Panc1 (cell line): ENCODE measurements at places on chromosomes 12 and 14. TPM values are rescaled to one million over a fixed set of nuclear protein-coding genes. Genes with fewer than 3 reads are reported as not detected.

The HOXC10 gene
- total RNA-seq = 154 TPM

The AKAP3 gene
- 0.26 TPM for total RNA-seq

The CLEC2A gene
- not detected for total RNA-seq

The SNW1 gene
- 67.0 TPM for total RNA-seq

The KRR1 gene
- total RNA-seq = 161 TPM

DNA sequence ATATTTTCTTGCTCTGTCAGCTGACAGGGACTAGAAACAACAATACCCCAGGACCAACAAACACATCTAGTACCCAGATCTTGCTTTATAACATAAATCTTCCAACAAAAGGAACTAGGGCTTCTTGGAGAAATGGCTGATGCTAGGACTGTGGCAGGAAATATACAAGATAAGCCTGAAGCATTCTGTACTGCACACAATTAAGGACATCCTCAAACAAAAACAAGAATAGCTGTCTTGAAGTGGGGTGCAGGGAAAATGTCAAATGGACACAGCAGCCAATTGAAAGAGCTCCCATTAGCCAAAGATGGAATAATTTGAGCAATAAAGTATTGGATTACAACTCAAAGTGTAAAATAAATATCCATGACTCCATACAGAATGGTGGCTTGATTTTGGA is 50.0 kb downstream of the LGMN start:
- DNase-seq = no peak

DNA sequence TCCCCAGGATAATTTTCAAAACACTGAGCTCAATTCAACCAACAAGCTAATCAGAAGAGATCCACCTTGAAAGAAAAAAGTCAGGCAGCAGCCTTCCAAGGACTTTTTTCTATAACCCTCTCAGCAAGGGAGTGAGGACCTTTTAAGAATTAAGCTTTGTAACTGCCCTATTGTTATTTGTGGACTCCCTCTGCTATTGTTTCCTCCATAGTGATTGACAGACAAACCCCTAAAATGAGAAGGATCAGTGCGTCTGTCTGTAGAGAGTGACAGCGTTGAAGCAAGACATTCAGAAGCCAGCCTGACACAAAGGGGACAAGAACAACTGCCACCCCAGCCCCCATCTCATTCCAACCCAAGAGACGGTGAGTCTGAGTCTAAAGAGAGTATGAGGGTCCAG is 30.3 kb upstream of the BTG1 start:
- no peak for DNase-seq

DNA sequence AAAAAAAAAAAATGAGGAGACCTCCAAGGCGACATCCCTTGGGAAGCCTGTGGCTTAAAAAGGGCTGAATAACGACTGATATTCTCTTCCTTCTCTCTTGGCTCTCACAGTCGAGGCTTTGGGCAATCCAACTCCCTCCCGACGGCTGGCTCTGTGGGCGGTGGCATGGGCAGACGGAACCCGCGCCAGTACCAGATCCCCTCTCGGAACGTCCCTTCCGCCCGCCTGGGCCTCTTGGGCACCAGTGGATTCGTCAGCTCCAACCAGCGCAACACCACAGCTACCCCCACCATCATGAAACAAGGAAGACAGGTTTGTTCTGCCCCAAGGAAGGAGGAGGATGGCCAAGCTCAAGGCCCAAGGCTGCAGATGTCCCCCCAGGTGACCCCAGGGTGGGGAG is 127.8 kb downstream of the GCH1 start:
- no peak for DNase-seq

GRCh38 chr12:26704214-26704613 is 128.8 kb downstream of the ITPR2 start:
- no peak for DNase-seq
